ENCODE measurements at places on chromosomes 7 and 10.

DNA sequence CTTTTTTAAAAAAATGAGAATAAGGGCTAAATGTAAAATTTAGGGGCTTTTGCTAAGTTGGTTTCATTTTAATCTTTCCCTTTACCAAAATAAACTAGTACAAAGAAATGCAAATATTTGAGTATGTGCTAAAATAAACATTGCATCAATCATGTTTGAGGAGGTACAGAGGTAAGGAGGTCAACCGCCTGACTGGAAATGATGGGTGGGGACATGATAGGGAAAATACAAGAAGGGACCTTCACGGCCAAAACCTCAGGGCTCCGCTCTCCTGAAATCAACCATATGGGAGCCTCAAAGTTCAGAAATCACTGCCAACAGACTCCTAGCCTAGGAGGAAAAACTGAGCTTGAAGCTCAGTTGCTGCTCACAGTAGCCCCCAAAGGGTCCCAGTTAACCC, 207.6 kb downstream of the AHR start:
- DNase-seq, result no peak

DNA sequence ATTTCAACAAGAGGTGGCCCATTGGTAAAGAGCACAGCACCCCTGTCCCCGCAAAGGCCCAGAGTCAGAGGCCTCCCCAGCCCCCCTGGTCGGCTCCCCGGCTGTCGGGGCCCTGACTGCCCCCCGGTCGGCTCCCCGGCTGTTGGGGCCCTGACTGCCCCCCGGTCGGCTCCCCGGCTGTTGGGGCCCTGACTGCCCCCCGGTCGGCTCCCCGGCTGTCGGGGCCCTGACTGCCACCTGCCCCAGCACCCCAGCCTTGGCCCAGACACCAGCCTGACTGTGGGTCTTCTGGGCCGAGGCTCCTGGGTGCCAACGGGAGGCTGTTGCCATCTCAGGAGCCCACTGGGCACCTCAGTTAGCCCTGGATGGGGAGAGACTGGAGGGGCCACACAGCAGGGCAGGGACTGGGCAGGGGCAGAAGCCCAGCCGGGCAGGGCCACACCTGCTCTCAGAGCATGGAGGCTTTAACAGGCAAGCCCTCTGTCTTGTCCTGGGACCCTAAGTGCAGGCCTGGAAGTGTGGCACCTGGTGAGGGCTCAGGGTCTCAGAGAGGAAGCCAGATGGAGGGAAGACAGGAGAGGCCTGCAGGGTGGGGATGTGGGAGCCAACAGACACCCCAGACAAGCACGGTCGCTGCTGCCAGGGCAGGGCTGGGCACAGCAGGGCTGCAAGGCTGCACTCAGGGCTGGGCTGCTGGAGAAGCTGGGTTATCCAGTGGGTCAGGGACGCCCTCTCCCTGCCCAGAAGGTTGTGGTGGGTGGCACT, 56.5 kb downstream of the JAKMIP3 start:
- DNase-seq, result no peak

- DNase-seq, result no peak
Measured at GRCh38 chr7:124130-124949, 68.0 kb upstream of the FAM20C start.

GRCh38 chr7:144057954-144058353, 9.2 kb downstream of the OR2A5 start:
- peak; percentile 62 for DNase-seq

DNA sequence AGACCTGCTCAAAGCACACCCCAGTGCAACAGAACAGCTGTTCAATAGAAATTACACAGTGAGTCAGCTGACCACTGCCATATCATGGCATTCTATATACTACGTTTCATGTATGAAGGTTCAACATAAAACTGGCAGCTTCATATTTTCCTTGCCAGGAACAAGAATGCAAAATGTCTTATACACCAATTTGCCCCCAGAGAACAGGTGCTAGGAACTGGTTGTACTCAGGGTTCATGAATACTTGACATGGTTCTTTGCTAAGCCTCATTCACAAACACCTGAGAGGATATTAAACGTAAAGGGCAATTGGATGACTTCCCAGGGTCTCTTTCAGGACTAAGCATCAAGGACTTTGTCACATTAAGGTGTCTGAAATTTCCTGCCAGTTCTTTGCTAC, 6.9 kb downstream of the MYOF start:
- DNase-seq, result no peak

GRCh38 chr7:37344886-37345579, 103.6 kb downstream of the ELMO1 start:
- no peak for DNase-seq

DNA sequence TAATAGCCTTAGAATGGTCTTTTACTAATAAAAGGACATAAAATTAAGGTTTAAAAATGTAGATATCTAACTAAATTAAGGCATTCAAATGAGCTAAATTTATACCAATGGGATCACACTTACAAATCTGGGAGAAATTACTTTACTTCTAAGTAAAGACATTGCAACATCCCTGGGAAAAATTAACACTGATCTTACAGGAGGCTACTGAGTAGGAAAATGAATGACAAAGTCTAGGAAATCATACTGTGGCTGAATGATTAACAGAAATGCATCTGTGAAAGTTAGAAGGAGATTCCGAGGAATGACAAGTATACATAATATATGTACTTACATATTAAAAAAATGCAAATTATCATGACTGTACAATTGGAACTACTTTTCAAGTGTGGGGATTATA, 38.3 kb downstream of the CACNA2D1 start:
- DNase-seq, result no peak

- DNase-seq, result no peak
Measured at GRCh38 chr10:121288864-121289661, 309.2 kb downstream of the FGFR2 start.

DNA sequence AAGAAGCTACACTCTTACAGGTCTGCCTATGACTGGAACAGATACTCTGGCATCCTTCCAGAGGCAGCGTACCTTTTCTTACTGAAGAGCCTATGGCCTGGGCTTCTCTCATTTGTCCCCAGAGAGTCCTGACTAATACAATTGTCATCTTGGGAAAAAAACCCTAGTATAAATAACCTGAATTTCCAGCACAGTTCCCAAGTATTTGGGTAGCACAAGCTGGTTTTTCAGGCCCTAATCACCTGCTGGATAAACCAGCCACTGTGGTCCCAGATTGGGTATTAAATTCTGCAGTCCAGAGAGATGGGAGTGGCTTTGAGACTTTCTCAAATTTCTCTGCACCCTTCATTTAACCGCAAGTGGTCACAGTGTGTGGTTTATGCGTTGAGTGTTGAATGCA, 186.8 kb upstream of the NEBL start:
- DNase-seq, result no peak

DNA sequence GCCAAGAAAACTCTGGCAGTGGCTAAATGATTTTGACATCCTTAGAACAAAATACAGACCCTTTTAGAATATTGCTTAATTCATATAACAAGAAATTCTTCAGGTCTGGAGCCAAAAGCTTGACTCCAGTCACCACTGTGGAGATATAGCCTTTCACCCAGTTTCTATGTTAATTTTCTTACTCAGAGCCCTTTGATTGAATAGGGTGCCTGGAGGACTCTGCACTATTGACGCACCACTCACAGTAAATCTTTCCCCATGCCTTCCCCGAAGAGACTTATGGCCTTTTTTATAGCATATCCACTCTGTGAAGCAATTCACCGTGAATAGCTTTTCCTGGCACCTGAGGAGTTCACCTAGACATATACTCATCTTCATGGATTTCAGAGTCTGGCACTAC, 613.8 kb downstream of the ZWINT start:
- no peak for DNase-seq

DNA sequence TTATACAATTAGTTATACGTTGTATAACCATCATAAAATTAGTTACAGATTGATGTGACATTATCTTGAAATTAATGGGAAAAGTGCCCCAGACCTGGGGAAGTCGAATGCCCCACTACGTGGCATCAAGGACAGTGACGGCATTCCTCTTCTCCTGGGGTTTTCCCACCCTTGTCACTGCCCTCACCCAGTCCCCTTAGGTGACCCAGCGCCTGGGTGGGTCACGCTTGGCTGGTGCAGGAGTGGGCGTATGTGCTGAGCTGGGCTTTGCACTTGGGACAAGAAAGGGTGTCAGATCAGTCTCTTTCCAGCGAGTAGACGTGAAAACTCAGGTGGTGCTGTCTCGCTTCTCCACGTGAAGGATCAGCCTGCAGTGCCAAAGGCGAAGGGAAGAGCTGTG, 7.6 kb downstream of the FOXK1 start:
- DNase-seq, result no peak

DNA sequence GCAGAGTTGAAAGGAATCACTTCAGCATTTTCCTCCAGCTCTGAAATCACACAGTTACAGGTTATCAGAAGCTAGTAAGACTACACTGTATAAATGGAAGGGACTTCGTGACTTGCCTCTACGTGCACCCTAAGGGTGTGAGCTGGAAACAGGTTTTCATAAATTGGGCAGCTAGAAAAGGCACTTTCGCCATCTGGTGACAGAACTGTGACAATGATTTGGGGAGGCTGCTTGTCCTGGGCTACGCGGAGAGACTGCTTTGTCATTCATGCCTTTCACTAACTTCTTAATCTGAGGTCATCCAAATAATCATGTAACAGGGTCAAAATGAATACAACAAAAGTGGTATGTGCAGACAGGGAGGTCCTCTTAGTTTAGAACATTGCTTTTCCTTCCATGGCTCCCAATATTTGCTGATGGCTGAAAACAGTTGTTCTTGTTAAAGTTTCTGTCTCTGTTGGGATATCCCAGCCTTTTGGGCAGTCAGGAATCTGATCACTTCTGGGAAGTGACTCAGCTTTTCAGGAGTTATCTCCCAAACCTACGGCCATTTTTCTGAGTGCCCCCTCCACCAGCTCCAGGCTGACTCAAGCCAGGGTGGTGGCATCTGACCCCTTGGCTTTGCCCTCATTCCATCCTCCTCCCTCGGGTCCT, 17.8 kb downstream of the VWC2 start:
- DNase-seq, result no peak

DNA sequence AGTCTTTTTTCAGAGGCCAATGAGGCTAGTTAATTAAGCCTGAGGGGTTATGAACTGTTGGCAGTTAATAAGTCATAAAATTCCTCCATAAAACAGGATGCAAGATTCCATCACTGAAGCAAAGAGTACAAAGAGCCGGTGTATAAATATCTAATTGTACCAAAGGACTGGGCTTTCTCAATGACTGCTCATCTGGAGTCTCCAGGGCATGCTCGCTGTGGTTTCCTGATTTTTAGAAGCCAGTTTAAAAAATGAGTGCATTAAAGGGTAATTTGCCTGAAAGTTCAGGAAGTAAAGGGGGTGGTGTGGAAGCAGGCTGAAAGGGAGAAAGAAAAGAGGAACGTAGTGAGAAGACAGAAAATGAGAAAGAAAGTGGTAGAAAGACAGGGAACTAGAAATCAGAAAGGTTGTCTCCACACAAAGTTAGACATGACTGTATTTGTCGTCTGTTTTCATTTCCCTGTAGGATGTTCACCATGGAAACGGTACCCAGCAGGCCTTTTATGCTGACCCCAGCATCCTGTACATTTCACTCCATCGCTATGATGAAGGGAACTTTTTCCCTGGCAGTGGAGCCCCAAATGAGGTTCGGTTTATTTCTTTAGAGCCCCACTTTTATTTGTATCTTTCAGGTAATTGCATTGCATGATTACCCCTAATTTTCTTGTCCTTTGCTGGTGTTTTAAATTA, 282.3 kb downstream of the TWIST1 start:
- DNase-seq, result no peak

- DNase-seq, result peak; percentile 15
Measured at GRCh38 chr10:124301736-124302135, 117.0 kb downstream of the OAT start.

GRCh38 chr10:132391676-132392020, 5.4 kb upstream of the PWWP2B start:
- DNase-seq, result no peak

- no peak for DNase-seq
Measured at GRCh38 chr10:54900584-54900983, 99.6 kb upstream of the PCDH15 start.

DNA sequence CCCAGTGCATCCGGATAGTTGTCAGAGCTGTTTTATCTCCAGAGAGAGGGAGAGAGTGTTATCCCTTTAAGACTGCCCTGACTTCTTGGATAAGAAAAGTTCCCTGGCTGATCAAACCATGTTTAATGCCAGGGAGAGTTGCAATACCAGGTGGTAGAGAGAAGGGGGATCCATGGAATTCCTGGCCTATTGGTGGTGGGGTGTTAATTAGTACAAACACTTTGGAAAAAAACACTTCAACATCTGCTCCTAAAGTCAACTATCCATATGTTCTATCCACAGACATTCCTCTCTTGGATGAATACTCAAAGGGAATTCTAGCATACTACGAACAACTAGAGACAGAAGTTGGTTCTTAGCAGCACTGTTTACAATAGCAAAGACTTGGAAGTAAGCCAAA, 307.2 kb downstream of the TCERG1L start:
- no peak for DNase-seq

DNA sequence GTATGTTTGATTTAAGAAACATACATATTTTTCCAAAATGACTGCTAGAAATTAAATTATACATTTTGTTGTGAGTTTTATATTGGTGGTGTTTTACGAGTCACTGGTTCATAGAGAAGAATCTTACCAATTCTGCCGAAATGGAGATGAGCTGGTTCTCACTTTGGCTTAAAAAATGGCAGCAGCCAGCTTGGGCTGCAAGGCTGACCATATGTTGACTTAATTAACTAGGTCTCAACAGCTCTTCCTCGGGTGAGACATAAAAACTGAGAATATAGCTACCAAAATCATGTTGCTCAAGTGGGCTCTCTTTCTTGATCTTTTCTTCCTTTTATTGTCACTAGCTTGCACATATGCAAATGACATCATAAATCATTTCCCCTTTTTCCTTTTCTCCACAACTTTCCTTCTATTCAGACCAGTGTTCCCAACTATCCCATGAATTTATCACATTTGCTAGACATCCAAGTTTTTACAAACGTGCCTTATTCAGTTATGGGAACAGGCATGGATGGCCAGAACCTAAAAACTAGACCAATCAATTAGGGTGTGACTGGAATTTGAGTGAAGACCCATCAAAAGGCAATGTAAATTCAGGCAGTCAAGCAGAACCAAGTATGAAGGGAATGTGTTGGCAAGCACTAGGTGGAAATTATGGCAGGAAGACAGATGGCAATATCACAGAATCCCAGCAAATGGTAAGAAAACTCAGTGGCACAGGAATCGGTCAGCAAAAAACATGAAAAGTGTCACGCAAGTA, 6.4 kb upstream of the TSPAN12 start:
- no peak for DNase-seq

GRCh38 chr10:11159543-11160215, 142.0 kb downstream of the CELF2 start:
- no peak for DNase-seq

DNA sequence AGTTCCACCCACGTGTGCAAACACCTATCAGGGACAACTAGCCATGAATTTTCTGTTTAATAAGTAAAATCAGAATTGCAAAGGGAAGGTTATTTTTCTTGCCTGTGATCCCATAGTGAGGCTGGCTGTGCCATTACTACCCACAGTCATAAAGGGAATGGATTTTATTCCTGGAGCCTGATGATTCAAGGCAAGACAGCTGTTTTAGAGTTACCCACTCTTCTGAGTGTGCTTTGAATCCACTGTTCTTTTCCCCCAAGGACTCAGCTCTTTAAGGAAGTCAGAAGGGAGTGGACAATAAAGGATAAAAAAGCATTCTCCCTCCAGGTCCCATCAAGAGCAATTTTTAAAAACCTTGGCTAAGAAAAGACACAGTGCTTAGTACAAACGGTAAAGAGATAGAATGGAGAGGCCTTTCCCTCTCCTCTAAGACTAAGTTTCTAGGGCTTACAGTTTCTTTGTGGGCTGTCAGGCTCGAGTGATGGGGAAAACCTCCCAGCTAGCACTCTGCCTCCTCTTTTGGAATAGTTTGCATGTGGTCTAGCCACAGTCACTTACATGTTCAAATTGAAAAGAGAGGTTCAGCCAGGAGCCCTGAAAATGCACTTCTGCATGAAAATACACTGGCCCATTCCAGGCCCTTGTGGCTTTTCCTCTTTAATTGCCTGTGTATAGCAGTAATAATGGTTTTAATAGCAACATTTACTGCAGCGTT, 5.1 kb upstream of the LRRC4 start:
- DNase-seq, result no peak

Data from MG63 (cell line).